GM23338 (cell line): ENCODE measurements at places on chromosomes 3 and 15.

GRCh38 chr15:93030430-93031102, 58.4 kb downstream of the RGMA start:
- peak; percentile 87 for DNase-seq

DNA sequence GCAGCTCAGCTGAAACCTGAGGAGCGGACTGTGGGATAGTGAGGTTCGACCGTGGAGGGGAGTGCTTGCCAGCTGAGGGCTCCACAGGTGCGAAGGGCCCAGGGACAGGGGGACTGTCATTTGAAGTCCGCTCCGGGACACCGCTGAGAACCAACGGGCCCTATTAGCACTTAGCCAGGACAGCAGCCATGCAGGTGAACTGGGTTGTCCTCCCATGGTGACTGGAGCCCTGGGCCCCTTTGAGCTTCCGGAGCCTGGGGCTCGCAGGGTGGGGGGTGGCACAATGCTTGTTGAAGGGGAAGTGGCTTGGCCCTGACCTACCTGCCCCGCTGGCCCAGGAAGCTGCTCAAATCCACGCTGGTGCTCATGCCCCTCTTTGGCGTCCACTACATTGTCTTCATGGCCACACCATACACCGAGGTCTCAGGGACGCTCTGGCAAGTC, 24.7 kb downstream of the PTH1R start:
- no peak for DNase-seq

DNA sequence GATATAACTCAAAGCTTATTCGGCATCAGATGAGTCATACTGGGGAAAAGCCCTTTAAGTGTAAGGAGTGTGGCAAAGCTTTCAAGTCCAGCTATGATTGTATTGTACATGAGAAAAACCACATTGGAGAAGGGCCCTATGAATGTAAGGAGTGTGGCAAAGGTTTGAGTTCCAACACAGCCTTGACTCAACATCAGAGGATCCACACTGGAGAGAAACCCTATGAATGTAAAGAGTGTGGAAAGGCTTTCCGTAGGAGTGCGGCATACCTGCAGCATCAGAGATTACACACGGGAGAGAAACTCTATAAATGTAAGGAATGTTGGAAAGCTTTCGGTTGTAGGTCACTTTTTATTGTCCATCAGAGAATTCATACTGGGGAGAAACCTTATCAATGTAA, 7.5 kb downstream of the ZNF621 start:
- DNase-seq, result no peak

DNA sequence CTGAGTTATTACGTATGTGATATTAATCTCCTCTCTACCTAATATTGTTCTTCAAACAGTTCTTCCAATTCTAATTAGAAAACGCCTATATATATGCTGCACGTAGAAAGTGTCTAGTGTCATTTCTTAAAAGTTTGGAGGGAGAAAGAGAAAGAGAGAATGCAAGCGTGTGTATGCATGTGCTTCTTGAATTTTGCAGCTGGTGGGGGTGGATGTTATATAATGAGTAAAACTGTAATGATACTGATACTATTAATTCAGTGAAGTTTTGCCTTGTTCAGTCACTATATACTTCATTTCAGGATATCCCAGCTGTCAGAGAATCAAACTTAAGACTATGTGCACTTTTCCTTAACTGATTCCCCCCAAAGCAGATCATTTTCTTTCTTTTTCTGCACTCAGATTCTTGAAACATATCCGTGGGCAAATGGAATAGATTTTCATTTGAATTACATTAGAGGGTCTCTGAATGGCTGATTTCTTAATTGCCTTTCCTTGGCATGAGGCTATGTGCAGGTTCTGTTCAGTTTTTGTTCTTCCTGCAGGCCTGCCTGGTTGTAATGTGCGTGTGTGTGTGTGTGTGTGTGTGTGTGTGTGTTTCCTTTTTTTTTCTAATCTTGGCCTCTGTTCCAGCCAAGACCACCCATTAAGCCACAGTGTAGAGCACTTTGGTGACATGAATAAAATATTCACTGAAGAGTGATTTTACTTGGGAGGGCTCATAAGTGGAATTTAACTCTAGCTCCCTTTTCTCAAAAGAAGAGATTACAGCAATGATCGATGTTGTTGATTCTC, 617.5 kb downstream of the RBMS3 start:
- no peak for DNase-seq

DNA sequence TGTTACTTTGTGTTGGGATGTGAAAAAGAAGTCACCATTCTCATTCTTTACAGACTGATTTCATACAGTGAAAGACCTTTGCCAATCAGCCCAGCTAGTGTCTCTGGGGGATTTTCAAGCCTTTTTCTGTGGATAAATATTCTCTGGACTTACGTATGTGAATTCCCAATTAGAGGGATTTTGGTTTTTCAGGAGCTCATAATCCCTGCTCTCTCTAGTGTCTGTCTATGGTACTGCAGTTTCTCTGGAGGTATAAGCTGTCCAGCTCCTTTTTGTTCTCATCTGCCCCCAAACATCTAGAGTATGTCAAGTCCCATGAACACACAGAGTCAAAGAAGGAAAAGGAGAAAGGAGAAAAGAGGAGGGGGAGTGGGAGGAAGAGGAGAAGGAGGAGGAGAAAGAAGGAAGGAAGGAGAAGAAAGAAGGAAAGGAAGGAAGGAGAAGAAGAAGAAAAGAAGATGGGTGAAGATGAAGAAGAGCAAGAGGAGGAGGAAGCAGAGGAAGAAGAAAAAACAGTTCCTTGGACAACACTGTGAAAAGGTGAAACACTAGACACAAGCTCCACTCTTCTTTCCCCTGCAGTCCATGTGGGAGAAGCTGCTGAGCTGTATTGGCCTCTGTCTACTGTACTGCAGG, 218.6 kb downstream of the GREM1 start:
- DNase-seq, result peak; percentile 65
